ENCODE measurements at places on chromosomes 13 and 19.

- no peak for DNase-seq
These were observed 21.2 kb downstream of the HNRNPM start for GRCh38 chr19:8466018-8466417.

- DNase-seq: no peak
These were observed 529 bp downstream of the LONP1 start for GRCh38 chr19:5719274-5719960.

DNA sequence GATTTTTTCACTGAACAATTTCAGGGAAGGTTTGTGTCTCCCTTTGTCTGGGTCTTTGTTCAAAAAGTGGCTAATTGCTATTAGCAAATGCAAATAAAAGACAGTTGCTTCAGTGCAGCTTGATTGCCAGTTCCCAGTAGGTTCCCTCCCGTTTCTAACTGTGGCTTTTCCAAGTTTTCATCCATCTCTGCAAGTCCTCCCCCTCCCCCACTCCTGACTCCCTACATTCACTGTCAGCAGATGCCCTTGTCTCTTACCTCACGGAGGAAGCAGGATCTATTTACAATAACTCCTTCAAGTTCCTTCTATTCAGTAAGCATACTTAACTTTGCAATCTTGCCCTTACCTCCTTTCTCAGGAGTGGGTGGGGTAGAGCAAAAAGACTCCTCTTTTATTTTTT lies 55.4 kb upstream of the SCEL start:
- no peak for DNase-seq

GRCh38 chr19:15136234-15136954 lies 29.2 kb downstream of the SYDE1 start:
- DNase-seq: no peak

GRCh38 chr19:39398297-39398864 lies 7.2 kb downstream of the MED29 start:
- DNase-seq: peak; percentile 83

GRCh38 chr13:48478391-48478790 lies 54.5 kb downstream of the RCBTB2 start:
- no peak for DNase-seq

- no peak for DNase-seq
These were observed 450.8 kb downstream of the HS6ST3 start for GRCh38 chr13:96540670-96541069.

GRCh38 chr13:85420136-85420535 lies 379.1 kb downstream of the SLITRK6 start:
- no peak for DNase-seq

DNA sequence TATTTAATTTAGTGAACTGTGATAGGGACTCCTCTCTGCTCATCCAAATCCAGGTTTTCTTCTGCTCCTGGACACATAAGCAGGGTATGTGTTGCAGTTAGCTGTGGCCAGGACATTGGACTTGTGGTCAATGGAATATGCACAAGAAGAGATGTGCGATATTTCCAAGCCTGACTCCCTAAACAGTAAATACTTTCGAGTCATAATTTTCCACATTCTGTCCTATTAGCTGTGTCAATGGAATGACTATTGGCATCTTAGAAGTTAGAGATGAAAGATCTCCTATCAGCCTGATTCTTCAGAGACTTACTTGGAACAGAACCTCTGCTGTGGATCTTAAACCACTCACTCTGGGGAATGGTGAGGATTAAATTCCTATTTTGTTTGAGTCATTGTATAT lies 771.0 kb downstream of the EFNB2 start:
- DNase-seq: no peak

DNA sequence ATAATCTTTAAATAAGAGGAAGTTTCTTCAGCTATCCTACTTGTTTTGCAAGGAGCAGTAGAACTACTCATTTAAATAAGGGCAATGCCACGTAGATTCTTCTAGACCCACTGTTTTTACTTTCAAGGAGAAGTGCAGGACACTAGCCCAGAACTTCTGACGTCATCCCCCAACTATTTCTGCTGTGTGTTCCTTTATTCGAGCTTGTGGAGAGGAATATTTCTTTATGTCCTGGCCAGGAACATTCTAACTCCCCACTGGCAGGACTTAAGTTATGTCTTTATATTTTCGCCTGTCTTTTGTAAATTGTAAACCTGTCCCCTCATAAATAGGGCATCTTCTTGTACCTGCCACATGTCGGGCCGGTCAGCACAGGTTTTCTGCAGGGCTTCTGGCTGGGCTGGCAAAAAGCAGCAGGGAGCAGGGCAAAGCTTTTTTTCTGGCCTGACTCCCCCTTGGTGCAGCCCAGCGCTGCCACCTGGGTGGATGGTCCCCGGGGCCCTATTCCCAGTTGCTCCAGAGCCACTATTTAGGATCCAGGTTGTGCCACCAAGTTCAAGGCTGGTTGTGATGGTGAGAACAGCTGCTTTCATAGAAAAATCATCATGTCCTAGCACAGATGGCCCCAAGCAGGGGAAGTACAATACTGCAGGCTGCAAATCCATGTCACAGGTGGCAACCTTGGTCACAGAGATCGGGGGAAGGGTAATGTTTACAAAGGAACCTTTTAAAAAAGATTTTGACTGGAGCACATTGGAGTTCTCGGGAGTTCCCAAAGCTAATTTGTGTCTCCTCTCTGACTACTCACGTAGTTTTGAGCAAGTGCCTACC lies 1.8 kb downstream of the MBNL2 start:
- no peak for DNase-seq

GRCh38 chr19:45051929-45052579 lies 13.2 kb downstream of the CLASRP start:
- DNase-seq: no peak

DNA sequence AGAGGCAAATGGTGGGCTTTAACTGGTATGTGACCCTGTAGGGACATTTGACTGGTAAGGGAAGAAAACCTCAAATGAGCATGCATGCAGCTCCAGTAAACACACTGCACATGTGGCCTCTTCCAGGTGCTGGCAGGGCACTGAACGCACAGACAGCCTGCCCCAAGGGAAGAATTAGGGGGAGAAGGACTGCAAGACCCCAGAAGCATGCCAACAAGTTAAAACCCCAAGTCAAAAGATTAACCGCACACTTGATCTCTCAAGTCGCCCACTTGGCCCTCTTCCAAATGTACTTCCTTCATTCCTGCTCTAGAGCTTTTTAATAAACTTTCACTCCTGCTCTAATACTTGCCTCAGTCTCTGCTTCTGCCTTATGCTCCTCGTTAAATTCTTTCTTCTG lies 46.9 kb upstream of the SLITRK1 start:
- DNase-seq: no peak

DNA sequence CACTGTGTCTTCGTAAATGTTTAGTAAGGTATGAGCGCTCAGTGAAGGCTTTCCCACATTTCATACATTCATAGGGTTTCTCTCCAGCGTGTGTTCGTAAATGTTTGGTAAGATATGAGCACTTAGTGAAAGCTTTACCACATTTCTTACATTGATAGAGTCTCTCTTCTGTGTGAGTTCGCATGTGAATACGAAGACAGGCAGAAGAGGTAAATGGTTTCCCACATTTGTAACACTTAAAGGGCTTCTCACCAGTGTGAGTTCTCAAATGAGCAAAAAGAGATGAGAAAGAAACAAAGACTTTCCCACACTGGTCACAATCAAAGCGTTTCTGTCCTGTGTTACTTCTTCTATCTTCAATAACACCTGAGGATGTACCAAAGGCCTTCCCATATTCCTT lies 31.3 kb downstream of the ZNF560 start:
- no peak for DNase-seq

- no peak for DNase-seq
These were observed 634.5 kb downstream of the LIG4 start for GRCh38 chr13:107580741-107581412.

DNA sequence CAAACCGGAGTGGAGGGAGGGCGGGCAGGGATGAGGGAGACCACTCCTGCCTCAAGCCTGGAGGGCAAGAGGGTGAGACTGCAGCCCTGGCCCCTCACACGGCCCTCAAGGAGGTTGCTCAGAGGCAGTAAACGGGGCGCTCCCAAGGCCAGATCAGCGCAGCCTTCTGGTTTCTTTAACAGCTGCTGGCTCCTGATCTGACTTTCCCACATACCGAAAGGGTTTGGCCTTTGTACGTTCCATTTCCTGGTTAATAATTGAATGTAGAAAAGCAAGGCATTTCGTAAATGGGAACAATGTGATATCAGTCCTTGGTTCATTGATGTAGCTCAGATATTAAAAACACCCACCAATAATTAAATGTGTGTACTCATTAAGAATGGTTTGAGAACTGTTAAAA lies 71.5 kb downstream of the GGACT start:
- DNase-seq: no peak

- DNase-seq: no peak
These were observed 1.6 kb downstream of the MYH14 start for GRCh38 chr19:50204811-50205675.

DNA sequence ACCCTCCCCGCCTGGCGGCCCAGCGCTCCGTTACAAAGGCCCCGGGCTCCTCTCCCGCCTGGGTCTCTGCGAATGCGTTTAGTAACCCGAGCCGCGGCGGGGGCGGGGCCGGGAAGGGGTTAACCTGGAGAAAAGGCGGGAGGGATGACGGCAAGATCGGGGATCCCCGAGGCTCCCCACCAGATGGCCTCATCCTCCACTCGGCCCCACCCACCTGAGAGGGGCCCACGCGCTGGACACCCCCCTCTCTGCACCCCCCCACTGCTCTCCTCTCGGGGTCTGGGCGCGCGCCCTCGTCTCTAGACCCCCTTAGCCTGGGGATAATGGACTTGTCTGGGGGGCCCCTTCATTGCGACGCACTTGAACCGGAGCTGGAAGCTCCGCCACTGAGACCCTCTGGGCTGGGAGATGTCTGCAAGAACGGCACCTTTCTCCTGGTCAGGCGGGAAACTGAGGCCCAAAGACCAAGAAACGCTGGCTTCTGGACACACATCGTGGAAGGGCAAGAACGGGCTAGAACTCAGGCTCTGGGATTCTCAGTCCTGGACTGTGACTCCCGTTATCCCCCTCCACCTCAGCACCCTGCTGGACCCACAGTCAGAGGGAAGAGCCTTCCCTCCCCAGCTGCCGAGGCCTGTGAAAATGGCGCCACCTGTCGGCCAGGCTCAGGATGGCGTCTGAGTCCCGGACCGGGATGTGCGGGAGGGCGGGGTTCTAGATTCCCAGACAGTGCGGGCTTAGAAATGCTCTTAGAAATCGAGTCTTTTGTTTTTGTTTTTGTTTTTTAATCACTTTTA lies 2.9 kb upstream of the LTBP4 start:
- peak; percentile 94 for DNase-seq

DNA sequence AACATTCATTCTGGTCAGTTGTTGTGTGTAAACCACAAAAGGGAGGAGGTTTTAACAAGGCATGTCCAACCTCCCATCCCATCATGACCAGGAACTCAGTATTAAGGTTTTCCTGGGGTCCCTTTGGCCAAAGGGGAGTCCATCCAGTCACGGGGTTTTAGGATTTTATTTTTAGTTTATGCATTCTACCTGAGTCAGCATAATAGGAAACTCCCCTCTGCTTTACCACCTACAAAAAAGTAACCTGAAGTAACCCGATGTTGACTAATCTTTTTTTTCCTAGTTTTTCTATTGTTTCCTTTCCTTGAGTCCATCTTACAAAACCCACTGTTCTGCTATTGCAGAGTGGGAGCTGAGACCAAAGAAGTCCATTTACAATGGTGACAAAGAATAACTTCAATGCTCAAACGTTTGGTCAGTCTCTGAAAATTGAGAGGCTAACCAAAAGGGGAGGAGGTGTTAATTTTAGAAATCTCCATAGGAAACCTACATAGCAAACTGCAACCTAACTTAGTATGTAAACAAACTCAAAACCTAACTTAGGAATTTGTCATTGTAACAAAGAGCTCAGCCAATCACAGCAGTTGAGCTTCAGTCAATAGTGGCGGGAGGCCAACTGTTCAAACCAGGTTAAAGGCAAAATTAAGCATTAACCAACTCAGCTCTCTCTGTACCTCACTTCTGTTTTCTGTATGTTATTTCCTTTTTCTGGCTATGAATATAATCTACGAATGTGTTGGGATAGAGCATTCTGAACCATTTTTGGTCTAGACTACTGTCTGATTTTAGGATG lies 1954.1 kb downstream of the PCDH9 start:
- DNase-seq: no peak

DNA sequence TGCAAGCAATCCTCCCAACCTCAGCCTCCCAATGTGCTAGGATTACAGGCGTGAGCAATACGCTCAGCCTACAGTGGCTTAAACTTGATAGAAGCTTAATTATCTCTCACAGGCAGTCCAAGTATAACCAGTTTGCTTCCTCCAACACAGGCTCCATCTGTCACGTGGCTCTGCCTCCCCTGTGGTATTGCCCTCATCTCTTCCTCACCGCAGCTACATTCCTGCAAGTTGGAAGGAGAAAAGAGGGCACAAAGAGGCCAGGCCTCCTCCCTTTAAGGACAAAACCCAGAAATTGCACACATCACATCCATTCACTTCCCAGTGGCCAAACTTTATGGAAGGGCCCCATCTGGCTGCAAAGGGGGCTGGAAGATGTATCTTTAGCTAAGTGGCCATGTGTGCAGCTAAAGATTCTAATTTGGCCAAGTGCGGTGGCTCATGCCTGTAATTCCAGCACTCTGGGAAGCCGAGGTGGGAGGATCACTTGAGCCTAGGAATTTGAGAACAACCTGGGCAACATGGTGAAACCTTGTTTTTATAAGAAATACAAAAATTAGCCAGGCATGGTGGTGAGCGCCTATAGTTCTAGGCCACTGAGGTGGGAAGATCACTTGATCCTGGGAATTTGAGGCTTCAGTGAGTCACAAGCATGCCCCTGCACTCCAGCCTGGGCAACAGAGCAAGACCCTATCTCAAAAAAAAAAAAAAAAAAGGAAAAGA lies 3.1 kb upstream of the SDHAF1 start:
- no peak for DNase-seq

DNA sequence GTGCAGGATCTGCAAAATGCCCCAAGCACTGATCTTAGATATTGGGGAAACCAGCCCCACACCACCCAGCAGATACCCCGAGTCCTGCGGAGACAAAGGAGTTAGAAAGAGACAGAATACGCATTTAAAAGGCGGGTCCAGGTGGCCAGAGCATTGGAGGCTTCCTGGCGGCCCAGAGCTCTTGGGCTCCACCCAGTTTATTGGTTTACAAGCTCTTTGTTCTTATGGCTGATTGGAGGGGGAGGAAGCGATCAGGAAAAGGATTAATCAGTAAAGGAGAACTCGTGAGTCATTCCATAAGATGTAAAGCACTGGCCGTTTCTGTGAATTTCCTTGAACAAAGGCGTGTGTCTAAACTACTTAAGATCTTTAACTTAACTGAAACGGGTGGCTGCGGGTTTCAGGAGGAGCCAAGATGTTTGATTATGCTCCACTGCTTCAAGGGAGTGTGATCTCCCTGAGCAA lies 926 bp downstream of the ZNF587 start:
- no peak for DNase-seq

- no peak for DNase-seq
These were observed 198.5 kb downstream of the KATNAL1 start for GRCh38 chr13:30108913-30109237.

Data from sciatic nerve (tissue), 2 donors.